ENCODE measurements at places on chromosomes 6 and 20. TPM values are rescaled to one million over a fixed set of nuclear protein-coding genes. Genes with fewer than 3 reads are reported as not detected.

DNA sequence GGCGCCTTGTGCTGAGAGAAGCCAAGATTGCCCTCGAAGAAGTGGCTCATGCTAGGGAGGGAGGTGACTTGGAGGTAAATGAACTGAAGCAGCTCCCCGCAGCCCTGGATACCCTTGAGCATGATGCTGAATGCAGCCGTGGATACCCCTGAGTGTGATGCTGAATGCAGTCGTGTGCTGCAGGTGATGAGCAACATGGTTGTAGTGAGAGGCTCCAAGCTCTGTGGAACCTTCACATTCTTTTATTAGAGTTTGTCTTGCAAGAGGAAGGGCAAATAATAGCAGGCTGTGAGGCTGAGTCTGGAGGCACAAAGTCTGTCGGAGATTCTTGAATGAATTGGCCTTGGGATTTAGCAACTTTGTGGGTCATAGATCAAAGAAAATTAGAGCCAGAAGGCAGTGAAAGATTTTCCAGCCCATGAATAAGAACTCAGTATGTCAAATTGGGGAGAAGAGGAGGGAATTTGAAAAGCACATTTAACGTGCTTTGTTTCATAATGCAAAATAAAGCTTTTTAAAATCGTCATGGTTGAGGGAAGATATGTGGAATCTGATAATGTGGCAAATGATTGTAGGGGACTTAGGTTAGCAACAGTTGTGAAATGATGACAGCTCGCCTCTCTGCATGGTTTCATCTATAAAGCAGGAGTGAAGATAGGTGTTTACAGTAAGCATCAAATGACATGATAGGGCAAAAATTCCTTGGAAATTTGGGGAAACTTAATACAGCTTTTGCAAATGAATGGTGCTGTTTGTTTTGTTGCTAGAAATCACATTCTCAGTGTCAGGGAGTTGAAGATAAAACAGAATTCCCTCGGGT lies 120.1 kb upstream of the TIAM2 start:
- no peak overlapping the region for H3K4me3 ChIP-seq
- H3K4me1 ChIP-seq: peaks cover 6% of the 10 kb centered on the region
- H3K27ac ChIP-seq: no peak overlapping the region
- no peaks in the 10 kb centered on the region for H3K36me3 ChIP-seq
- DNase-seq: no peak

- no peak overlapping the region for H3K4me3 ChIP-seq
- peaks cover 2% of the 10 kb centered on the region for H3K27me3 ChIP-seq
- H3K4me1 ChIP-seq: peaks cover 19% of the 10 kb centered on the region
- H3K36me3 ChIP-seq: no peaks in the 10 kb centered on the region
- peak; percentile 74 for DNase-seq
These were observed 12.4 kb upstream of the MAP3K4 start for GRCh38 chr6:160979061-160979708.

DNA sequence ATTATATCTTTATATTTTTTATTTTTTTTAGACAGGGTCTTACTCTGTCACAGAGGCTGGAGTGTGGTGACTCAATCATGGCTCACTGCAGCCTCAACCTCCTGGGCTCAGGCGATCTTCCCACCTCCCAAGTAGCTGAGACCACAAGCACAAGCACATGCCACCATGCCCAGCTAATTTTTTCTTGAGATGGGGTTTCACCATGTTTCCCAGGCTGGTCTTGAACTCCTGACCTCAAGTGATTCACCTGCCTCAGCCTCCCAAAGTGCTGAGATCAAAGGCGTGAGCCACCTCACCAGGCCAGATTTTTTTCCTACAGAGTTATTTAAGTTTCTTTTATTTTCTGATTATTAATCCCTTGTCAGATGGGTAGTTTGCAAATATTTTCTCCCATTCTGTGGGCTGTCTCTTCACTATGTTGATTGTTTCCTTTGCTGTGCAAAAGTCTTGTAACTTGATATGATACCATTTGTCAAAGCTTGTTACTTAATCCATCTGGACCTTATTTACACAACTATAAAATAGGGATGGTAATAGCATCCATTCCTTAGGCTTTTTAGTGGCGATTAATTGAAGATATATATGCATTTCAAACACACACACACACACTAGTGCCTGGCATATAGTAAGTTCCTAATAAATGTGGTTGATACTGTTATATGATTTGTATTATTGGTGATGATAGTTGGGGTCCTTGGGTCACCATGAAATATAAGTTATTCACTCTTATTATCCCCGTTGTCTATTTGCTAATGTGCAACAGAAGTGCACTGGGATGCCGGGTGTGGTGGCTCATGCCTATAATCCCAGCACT lies 187.1 kb downstream of the BCAS1 start:
- no peak overlapping the region for H3K4me3 ChIP-seq
- no peaks in the 10 kb centered on the region for H3K36me3 ChIP-seq
- peak; percentile 86 for DNase-seq

- H3K4me3 ChIP-seq: no peak overlapping the region
- peaks cover 4% of the 10 kb centered on the region for H3K4me1 ChIP-seq
- DNase-seq: no peak
- H3K36me3 ChIP-seq: no peaks in the 10 kb centered on the region
These were observed 95.2 kb upstream of the HDGFL1 start for GRCh38 chr6:22473991-22474682.

DNA sequence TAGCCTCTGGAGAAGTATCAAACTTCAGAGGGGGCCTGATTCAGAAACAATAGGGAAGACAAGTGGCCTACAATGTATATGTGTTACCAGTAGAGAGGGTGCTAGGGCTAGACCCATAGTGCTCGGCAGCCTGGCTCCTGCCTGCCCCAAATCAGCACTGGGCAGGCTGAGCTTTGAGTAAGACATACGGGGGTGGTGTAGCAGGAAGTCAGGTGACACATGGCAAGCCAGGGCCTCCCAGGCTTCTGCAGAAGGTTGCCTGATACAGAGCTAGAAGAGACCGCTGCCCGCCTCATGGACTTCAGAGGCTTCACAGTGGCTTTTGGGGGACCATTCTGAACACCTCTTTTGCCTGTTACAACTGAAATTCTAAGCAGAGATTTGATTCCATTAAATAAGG lies 43.4 kb downstream of the RALY start:
- H3K27me3 ChIP-seq: no peaks in the 10 kb centered on the region
- DNase-seq: no peak
- peaks cover 17% of the 10 kb centered on the region for H3K36me3 ChIP-seq

GRCh38 chr6:36350082-36350481 lies 13.4 kb upstream of the BNIP5 start:
- no peak for DNase-seq
- H3K27me3 ChIP-seq: peaks cover 2% of the 10 kb centered on the region
- H3K4me3 ChIP-seq: no peak overlapping the region
- H3K36me3 ChIP-seq: no peaks in the 10 kb centered on the region

GRCh38 chr6:15793288-15793687 lies 130.5 kb upstream of the DTNBP1 start:
- peak; percentile 35 for DNase-seq
- H3K36me3 ChIP-seq: no peaks in the 10 kb centered on the region
- peaks cover 18% of the 10 kb centered on the region for H3K27me3 ChIP-seq
- H3K4me1 ChIP-seq: no peaks in the 10 kb centered on the region

GRCh38 chr6:9455864-9456658 lies 958.8 kb downstream of the TFAP2A start:
- H3K27me3 ChIP-seq: no peaks in the 10 kb centered on the region
- no peak overlapping the region for H3K4me3 ChIP-seq
- no peaks in the 10 kb centered on the region for H3K36me3 ChIP-seq
- no peak overlapping the region for H3K27ac ChIP-seq

DNA sequence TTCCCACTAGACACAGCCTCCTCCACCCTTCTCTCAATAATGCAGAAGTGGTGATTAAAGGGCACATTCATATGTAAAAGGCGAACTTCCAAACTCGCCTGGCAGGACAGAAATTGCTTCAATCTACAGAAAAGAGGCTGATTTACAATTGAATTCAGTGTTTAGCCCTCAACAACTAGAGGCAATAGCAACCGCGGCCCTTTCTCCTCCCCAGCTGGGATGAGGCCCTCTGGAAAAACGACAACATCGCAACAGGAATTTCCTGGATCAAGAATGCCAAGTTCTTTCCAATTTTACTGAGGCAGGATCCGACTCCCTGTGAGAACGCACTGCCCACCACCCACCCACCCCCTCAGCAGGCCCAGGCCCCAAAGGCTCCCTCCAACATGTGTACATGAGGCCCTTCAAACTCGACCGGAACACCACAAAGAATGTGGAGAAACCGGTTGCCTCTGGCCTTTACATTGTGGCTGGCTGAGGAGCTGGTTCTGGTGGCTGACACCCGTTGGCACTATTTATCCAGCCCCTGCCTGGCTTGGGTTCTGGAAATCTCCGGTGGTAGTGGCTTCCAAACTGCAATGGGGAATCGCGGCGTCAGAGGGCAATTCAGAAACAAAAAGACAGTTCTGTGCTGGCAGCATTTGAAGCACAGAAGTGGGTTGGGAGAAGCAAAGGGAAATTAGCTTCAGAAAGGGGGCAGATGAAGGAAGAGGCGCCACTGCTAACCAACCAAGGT lies 36.8 kb downstream of the ZMYND8 start:
- H3K27ac ChIP-seq: peak overlapping the region; percentile 95
- H3K36me3 ChIP-seq: no peaks in the 10 kb centered on the region
- H3K4me1 ChIP-seq: peaks cover 43% of the 10 kb centered on the region

ARMH2 gene
- not detected for polyA plus RNA-seq

TINAG gene
- polyA plus RNA-seq: not detected

EPB41L1 gene
- polyA plus RNA-seq: 33.7 TPM

CTAGE9 gene
- polyA plus RNA-seq: not detected

All from IMR-90 (cell line).